ENCODE measurements at places on chromosomes 7 and 10.

GRCh38 chr10:7667262-7668141, 736 bp upstream of the ITIH5 start:
- peak; percentile 32 for DNase-seq

DNA sequence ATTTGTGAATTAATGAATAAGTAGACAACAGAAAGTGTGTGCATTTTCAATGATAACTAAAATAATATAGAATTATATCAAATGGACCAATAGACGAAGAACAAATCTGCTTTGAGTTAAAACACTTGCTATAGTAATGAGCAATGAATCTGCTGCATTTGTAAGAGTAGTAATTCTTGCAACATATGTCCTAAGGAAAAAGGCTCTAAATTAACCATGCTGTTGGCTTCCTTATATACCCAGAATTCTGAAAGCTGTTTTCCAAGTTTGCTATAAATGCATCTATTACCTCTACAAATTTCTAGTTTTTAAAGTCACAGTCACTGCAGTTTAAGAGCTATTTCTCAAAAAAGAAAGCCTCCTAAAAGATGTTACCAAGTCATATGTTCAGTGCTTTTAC, 20.5 kb upstream of the ANLN start:
- DNase-seq = no peak

- no peak for DNase-seq
Observed at GRCh38 chr7:77368974-77369373, 47.2 kb downstream of the GSAP start.

- DNase-seq = no peak
Observed at GRCh38 chr10:73888514-73888913, 14.2 kb upstream of the CAMK2G start.

DNA sequence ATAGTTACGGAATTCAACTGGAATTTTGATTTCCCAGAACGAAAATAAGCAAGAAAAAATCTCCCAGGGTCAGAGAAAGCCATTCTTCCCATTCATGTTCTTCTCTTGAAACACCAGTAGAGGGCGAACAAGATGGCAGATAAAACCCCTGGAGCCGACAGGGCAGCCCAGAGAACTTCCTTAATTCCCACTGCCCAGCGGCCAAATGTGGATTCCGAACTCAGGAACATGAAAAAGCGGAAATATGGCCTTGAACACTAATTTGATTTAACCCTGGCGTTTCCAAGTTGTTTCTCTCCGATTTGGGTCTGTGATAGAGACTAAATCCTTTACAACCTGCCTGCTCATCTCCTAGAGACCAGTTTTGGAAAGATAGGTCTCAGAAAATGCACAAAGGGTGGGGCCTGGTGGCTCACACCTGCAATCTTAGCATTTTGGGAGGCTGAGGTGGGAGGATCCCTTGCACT, 100.7 kb upstream of the WAC start:
- peak; percentile 60 for DNase-seq

GRCh38 chr10:43822631-43823580, 174.2 kb upstream of the ZNF32 start:
- no peak for DNase-seq

- DNase-seq = no peak
Observed at GRCh38 chr10:59027975-59028655, 148.3 kb upstream of the PHYHIPL start.

All from heart left ventricle (tissue), 16 donors.